ENCODE measurements at places on chromosomes 12 and 14.

GRCh38 chr12:109255377-109255776, 53.7 kb downstream of the FOXN4 start:
- DNase-seq, result peak; percentile 14

DNA sequence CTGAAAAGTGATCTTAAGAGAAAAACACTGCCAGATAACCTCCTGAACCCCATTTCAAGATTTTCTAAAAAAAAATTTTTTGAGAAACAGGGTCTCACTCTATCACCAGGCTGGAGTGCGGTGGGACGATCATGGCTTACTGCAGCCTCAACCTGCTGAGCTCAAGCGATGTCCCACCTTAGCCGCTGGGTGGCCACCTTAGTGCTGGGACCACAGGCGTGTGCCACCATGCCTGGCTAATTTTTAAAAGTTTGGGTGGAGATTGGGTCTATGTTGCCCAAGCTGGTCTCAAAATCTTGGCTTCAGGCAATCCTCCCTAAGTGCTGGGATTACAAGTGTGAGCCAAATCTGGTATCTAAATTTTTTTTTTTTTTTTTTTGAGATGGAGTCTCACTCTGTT, 3.4 kb downstream of the PNMA1 start:
- DNase-seq, result no peak

DNA sequence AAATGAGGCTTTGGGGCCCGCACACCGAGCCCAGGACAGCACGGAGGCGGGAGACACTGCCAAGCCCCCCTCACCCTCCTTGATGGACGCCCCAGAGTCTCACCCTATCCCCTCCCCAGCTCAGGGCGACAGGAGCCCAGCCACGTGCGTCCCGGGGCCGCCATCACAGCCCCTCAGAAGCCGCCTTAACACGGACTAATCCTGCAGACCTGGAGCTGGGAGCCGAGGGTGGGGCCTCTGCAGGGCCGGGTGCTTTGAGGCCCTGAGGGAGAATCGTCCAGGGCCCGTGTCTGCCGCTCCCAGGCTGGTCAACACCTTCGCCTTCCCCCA, 79.7 kb upstream of the FBRSL1 start:
- DNase-seq, result no peak

- DNase-seq, result no peak
Measured at GRCh38 chr14:20470603-20470901, 1.3 kb downstream of the PNP start.

DNA sequence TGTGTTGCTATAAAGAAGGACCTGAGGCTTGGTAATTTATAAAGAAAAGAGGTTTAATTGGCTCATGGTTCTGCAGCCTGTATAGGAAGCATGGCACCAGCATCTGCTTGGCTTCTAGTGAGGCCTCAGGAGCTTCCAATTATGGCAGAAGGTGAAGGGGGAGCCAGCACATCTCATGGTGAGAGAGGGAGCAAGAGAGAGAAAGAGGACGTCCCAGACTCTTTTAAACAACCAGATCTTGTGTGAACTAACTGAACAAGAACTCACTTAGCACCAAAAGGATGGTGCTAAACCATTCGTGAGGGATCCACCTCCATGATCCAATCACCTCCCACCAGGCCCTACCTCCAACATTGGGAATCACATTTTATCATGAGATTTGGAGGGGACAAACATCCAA, 6.1 kb upstream of the SNAPC1 start:
- no peak for DNase-seq

GRCh38 chr12:93417967-93418480, 23.7 kb downstream of the UBE2N start:
- DNase-seq, result no peak

DNA sequence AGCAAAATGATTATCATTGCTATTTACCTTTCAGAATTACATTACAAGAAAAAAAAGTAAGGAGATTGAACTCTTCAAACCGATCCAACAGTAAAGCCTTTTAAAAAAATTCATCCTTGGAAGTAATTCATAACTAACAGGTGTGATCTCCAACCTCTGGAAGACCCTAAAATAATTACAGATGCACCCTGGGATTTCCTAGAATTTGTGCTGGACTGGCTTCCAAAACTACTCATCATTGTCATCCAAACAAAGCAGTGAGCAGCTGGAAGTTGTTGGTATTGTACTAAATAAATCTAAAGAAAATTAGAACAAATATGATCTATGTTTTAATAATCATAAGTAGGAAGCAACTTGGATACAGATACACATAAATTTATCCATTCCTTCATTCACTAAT, 1.9 kb upstream of the YBX3 start:
- DNase-seq, result no peak

- DNase-seq, result no peak
Measured at GRCh38 chr14:23299986-23300686, 2.5 kb downstream of the PPP1R3E start.

DNA sequence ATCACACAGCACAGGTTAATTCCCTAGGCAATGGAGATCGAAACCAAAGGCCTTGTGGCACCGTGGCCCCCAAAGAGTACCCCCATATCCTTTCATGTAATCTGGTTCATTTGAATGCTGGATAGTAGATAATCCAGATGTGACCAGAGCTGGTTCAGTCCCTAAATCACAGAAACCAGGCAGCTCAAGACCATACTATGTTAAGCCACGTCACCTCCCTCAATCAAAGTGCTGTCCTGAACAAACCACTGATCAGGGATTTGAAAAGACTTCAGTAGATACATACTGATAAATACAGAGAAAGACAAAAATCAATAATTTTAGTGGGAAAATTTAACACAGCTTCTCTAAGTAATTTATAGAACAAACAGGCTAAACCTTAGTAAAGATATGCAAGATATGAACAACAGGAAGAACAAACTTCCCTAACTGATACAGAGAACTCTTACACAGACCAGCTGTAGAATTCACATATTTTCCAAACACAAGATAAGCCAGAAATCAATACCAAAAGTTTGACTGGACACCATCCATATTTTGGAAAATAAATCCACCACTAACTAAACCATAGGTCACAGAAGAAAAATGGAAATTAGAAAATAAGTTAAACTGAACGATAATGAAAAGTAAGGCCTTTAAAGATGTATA, 67.1 kb downstream of the BCAT1 start:
- no peak for DNase-seq

DNA sequence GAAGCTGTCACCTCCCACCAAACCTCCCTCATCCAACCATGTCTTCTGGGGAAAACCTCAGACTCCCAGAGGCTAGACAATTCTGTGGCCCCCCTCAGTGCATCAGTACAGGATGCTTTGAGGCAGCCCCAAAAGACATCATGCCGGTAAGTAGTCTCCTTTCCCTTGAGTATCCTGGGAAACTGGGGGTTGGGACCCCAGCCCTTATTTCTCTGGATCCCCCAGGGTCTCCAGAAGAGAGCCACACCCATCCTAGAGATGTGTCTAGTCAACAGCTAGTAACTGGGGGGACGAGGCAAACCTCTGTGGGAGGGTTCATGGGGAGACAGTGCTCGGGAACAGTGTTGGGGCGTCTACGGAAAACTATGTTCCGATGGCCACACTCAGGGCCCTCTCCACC, 974.2 kb upstream of the TMEM132C start:
- no peak for DNase-seq

DNA sequence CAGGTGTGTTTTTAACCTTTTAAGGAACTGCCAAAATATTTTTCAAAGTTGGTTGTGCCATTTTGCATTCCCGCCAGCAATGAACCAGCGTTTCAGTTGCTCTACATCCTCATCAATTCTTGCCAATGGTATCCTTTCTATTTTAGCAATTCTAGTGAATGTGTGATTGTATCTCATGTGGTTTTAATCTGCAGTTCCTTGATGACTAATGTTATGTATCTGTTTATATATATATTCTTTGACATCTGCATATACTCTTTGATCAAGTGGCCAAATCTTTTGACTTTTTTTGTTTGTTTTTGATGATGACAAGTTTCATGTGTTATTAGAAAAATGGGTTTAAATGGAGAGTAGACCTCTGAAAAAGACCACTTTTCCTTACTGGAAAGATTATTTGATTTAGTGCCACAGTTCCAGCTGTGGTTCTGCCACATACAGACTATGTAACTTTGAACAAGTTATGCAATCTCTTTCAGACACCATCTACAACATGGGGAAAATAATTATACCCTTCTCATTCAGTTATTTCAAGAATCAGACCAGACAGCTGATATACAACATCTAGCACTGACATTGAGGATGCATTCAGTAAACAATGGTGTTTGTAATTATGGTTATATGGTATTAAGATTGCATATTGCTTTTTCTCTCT, 146.3 kb upstream of the CNOT2 start:
- no peak for DNase-seq

DNA sequence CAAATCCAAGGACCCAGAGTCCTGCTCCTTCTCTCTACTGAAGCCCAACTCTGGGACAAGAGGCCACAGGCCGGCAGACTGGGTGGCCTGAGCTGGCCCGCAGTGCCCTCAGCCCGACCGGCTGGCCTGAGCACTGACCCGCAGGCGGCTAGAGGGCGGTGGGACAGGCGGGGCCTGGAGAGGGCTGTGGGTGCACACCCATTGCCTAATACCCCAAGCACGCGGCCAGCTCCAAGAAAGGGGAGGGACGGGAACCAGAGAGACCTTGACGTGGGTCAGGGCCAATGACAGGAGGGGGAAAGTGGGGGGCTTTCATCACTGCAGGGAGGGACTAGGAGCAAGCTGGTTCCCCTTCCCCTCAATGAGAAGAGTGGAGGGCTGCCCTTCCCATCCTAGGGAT, 2.0 kb upstream of the WNT10B start:
- DNase-seq, result no peak

DNA sequence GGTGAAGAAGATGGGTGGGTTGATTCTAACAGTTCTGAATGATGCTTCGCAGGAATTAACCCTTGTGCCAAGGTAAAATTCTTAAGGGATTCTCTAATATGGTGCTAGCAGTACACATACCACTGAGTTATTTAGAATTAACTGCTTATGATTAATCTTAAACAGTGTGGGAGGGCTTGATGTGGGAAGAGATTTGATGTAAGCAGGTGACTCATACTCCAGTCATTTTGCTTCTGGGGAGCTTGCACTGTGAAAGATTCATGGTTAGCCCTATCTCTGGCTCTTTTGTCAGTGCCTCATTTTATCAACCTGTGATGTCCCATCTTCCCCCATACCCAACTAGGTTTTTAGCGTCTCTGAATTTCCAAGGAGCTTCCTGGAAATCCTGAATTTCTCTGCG, 83.8 kb downstream of the NRXN3 start:
- DNase-seq, result no peak

GRCh38 chr12:96352161-96352835, 47.9 kb downstream of the CDK17 start:
- DNase-seq, result peak; percentile 30

DNA sequence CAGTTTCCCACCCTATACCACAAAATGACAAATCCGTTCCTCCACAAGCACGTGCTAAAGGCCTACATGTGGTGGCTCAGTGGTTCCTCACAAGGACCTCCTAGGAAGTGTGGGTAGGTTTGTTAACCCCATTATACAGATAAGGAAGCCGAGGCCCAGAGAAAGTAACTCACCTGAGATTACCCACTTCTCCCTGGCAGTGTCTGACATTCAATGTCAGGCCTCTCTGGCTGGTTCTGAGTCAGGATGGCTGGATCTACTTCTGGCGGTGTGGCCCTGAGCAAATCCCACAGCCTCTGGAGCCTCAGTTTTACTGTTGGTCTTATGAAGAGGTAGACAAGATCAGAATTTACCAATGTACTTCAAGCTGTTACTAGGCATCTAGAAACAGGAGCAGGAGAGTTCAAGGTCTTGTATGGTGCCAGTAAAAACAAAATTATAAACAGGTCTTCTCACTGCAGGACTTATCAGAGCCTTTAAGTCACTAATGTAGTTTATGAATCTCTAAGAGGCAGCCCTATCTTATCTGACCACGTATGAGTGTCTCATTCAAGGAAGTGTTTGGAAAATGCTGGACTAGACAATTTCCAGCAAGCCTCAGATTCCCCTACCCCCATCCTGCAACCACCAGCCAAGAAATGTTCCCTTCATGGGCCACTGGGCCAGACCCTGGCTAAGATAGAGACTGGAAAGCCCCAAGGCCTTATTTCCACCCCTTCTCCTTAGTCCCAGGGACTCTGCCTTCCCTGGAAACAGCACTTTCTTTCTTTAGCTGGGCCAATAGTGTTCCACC, 4.2 kb downstream of the HSPB8 start:
- DNase-seq, result no peak

DNA sequence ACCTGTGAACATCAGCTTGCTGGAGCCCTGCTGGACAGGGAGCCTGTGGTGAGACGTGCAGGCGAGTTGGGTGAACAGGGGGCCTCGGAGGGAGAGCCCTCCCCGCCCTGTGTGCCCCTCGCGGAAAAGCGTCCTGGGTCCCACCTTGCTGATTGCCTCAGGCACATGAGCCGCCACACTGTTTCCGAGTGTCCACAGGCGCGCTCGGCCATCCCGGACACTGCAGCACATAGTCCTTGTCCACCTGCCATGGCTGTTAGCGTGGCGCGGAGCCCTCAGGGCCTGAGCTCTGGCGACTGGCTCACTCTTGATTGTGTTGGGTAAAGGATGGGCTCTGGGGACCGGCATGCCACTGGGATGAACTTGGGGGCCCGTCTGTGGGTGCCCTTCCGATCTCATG, 40.0 kb downstream of the PACS2 start:
- no peak for DNase-seq

DNA sequence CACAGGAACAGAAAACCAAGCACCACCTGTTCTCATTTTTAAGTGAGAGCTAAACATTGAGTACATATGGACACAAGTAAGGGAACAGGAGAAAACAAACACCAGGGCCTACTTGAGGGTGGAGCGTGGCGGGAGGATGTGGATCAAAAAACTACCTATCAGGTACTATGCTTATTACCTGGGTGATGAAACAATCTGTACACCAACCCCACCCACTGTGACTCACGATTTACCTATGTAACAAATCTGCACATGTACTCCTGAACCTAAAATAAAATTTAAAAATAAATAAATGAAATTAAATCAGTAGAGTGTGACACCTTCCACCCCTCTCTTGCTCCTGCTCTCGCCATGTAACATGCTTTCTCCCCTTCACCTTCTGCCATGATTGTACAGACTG, 615.5 kb downstream of the RPL10L start:
- DNase-seq, result no peak

DNA sequence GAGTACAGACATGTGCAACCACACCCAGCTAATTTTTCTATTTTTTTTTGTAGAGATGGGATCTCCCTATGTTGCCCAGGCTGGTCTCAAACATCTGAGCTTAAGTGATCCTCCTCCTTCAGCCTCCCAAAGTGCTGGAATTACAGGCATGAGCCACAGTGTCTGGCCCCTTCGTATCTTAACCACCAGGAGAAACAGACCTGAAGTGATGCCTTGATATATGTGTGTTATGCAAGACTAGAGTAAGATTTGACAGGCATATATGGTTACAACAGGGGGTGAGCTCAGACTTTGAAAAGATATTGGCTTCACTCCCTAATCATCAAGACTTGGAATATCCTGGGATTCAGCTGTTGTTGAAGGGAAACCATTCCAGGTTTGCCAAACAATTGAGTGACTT, 10.7 kb upstream of the GALNT6 start:
- DNase-seq, result no peak

GRCh38 chr12:108133482-108133881, 4.4 kb downstream of the WSCD2 start:
- DNase-seq, result no peak

DNA sequence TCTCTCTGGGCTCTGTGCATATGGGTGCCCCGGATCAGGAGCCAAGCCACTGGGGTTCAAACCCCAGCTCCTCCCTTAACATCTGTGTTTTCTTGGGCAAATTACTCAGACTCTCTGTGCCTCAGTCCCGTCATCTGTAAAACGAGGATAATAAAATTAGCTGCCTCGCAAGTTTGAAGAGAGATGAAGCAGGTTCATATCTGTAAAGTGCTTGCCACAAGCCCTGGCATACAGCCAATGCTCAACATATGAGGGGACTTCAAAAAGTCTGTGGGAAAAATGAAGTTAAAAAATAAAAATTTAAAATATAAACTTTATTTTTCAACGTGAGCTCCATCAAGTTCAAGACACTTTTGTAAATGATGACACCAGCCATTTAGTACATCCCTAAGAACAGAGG, 276.7 kb downstream of the FOXN3 start:
- no peak for DNase-seq
